ENCODE measurements at places on chromosomes 11 and 22.

DNA sequence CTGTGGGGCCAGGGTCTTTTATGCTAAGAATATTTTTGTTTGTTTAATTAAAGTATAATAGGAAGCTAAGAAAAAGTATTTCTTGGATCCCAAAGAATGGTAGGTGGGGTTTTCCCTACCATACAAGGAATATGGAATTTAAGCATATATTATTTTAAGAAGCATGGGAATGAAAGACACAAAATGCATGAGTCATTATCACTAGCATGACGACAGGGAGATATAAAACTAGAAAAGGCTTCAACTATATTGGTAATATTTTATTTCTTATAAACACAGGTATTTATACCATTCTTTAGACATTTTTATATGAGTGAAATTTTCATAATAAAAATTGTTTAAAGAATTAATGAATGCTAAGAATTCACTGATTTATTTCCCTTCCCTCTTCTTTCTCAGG, 39.3 kb upstream of the SOX6 start:
- no peaks in the 10 kb centered on the region for H3K4me1 ChIP-seq
- no peaks in the 10 kb centered on the region for H3K36me3 ChIP-seq
- DNase-seq = no peak
- no peak overlapping the region for H3K4me3 ChIP-seq

- no peak for DNase-seq
- H3K27ac ChIP-seq = no peak overlapping the region
- H3K4me1 ChIP-seq = no peaks in the 10 kb centered on the region
- no peak overlapping the region for H3K4me3 ChIP-seq
- peaks cover 81% of the 10 kb centered on the region for H3K36me3 ChIP-seq
Observed at GRCh38 chr11:121553389-121553788, 100.6 kb upstream of the SORL1-AS1 start.

- DNase-seq = no peak
- peaks cover 46% of the 10 kb centered on the region for H3K36me3 ChIP-seq
- H3K27ac ChIP-seq = peak overlapping the region; percentile 38
- no peaks in the 10 kb centered on the region for H3K27me3 ChIP-seq
- peaks cover 25% of the 10 kb centered on the region for H3K4me1 ChIP-seq
- no peak overlapping the region for H3K4me3 ChIP-seq
Observed at GRCh38 chr22:31340765-31341247, 5.3 kb downstream of the PATZ1 start.

DNA sequence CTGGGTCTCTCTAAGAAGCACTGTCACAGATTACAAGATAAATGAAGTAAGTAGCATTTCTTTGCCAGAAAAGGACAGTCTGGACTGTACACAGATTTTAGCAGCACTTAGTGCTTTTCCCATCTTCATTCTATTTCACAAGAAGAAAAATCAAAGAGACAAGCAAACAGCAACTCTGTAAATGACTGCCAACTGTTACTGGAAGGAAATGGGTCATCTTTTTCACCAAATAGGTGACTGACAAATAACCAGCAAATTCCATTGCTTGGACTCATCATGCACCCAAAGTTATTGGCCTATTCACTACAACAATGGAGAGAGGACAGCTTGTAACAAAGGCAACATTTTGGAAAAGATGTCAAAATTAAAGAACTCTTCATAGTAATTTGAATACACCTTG, 28.9 kb upstream of the CARD18 start:
- DNase-seq = no peak
- H3K27ac ChIP-seq = no peak overlapping the region
- H3K36me3 ChIP-seq = no peaks in the 10 kb centered on the region
- H3K27me3 ChIP-seq = no peaks in the 10 kb centered on the region
- no peaks in the 10 kb centered on the region for H3K4me1 ChIP-seq

- H3K27ac ChIP-seq = no peak overlapping the region
- no peak for DNase-seq
- H3K27me3 ChIP-seq = no peaks in the 10 kb centered on the region
- H3K4me1 ChIP-seq = peaks cover 3% of the 10 kb centered on the region
- no peak overlapping the region for H3K4me3 ChIP-seq
Observed at GRCh38 chr22:43253839-43254238, 66.9 kb upstream of the TTLL12 start.

GRCh38 chr11:14075118-14076078, 112.9 kb downstream of the SPON1 start:
- H3K4me3 ChIP-seq = peak overlapping the region; percentile 18
- DNase-seq = peak; percentile 27
- peaks cover 34% of the 10 kb centered on the region for H3K4me1 ChIP-seq
- H3K27me3 ChIP-seq = no peaks in the 10 kb centered on the region
- peak overlapping the region; percentile 39 for H3K27ac ChIP-seq

GRCh38 chr22:26512149-26512793, at the start of gene TFIP11:
Gene TFIP11 (minus strand): TSS chr22:26512473. CDS start chr22:26510272, 2,201 bp downstream.
- H3K4me1 ChIP-seq = peaks cover 15% of the 10 kb centered on the region
- H3K36me3 ChIP-seq = peaks cover 26% of the 10 kb centered on the region
- peak within 1 kb of the TSS; percentile 86 for H3K4me3 ChIP-seq
- DNase-seq = peak; percentile 88
- no peaks in the 10 kb centered on the region for H3K27me3 ChIP-seq

DNA sequence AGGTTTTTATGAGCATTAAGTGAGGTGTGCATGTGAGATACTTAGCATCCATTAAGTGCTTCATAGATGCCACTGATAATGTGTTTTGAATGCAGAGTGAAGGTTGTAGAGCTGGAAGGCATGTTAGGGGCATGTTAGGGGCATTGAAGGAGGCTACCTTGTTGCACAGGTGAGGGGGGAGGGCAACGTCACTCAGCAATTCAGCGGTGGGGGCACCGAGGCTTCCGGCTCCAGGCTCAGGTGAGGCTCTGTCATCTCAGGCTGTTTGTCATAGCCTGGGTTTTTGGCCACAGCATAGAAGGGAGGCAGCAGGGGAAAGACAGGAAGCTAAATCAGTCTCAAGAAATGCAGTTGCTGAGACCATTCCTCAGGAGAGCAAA, 299.0 kb downstream of the NTM start:
- H3K36me3 ChIP-seq = no peaks in the 10 kb centered on the region
- H3K27ac ChIP-seq = no peak overlapping the region
- H3K4me3 ChIP-seq = no peak overlapping the region
- DNase-seq = no peak
- H3K4me1 ChIP-seq = no peaks in the 10 kb centered on the region

DNA sequence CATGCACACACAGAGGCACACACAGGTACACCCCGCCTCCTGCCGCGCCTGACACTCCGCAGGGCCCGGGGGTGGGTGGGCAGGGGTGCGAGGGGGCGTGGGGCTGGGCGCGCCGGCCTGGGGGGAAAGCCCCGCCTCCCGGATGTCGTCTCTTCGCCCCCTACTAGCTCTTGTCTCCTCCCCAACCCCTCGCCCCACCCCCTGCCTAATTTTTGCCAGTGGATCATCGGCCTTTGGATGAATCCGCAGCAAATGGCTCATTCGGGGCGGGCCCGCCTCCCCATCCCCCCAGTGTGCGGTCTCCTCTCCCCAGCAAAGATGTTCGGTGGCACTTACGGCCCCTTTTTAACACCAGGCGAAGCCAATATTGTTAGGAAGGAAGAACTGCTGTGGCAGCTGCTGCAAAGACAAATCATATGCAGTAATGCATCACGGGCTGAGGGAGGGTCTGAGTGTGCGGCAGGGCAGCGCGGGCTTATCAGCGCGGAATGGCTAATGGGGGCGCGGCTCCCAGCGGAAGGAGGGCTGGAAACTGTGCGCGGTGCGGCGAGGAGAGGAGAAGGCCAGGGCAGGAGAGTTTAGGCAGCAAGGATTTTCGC, 13.4 kb upstream of the NECTIN1 start:
- H3K27ac ChIP-seq = no peak overlapping the region
- H3K4me1 ChIP-seq = peaks cover 12% of the 10 kb centered on the region
- peaks cover 13% of the 10 kb centered on the region for H3K27me3 ChIP-seq
- H3K4me3 ChIP-seq = peak overlapping the region; percentile 32
- no peaks in the 10 kb centered on the region for H3K36me3 ChIP-seq
- no peak for DNase-seq

GRCh38 chr11:11864803-11865202, 23.0 kb downstream of the USP47 start:
- no peaks in the 10 kb centered on the region for H3K36me3 ChIP-seq
- no peak for DNase-seq
- no peaks in the 10 kb centered on the region for H3K27me3 ChIP-seq
- no peak overlapping the region for H3K4me3 ChIP-seq
- no peak overlapping the region for H3K27ac ChIP-seq

GRCh38 chr11:106233191-106233590, 155.7 kb downstream of the AASDHPPT start:
- no peaks in the 10 kb centered on the region for H3K4me1 ChIP-seq
- H3K36me3 ChIP-seq = no peaks in the 10 kb centered on the region
- no peaks in the 10 kb centered on the region for H3K27me3 ChIP-seq
- no peak overlapping the region for H3K4me3 ChIP-seq

DNA sequence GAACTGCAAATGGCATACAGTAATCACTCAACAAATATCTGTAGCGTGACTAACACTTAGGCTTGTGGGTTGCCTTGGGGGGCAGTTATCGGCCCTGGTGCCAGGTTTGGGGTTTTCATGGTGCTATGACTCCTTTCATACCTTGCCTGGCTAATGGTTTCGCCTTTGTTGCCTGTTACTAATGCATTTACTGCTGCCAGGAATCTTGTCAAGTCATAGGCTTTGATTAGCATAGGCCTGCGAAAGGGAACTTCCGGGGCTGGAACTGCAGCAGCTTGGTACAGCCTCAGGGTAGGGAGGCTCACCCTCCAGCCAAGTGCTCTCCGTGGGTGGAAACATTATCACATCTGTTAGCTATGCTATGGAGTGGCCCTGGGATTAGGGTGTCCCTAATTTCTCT, 13.2 kb downstream of the SLC25A18 start:
- H3K36me3 ChIP-seq = no peaks in the 10 kb centered on the region
- DNase-seq = no peak
- no peaks in the 10 kb centered on the region for H3K27me3 ChIP-seq
- no peaks in the 10 kb centered on the region for H3K4me1 ChIP-seq

Measured in effector memory CD4-positive, alpha-beta T cell (primary cell).